ENCODE measurements at places on chromosomes 11 and 22.

DNA sequence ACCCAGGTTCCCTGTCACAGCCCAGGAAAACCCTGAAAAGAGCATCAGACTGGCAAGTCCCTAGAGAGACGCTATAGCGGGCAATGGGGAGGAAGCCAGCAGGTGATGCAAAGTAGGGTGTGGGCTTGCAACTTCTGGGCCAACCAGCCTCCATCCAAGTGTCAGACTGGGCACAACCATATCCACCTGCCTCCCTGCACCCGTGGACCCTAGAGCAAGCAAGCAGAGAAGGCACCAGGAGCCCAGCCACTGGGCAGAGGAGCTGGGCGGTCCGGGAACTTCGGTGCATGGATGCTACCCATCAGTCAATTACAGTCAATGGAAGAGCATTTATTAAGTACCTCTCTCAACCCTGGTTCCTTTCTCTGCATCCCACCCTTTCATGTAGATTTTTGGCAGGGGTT is 2.8 kb downstream of the NECTIN1 start:
- no peak for DNase-seq

DNA sequence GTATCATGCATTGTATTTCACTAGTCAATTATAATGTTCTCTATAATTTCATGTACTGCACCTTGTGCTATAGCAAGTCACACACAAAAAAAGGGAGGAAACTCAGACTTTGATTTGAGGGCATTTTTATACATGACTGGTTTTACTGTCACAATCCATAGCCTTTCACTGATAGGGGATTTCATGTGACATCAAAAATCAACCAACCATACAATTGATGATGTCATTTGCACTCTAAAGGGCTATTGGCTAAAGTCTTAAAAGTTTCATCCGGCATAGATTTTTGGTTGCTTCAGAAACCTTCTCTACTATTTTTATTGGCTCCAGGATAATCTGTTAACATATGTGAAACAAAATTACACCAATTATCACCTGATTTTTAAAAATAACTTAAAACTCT is 237.8 kb downstream of the DCDC1 start:
- DNase-seq = no peak

GRCh38 chr11:44188643-44189042 is 93.2 kb downstream of the EXT2 start:
- no peak for DNase-seq

DNA sequence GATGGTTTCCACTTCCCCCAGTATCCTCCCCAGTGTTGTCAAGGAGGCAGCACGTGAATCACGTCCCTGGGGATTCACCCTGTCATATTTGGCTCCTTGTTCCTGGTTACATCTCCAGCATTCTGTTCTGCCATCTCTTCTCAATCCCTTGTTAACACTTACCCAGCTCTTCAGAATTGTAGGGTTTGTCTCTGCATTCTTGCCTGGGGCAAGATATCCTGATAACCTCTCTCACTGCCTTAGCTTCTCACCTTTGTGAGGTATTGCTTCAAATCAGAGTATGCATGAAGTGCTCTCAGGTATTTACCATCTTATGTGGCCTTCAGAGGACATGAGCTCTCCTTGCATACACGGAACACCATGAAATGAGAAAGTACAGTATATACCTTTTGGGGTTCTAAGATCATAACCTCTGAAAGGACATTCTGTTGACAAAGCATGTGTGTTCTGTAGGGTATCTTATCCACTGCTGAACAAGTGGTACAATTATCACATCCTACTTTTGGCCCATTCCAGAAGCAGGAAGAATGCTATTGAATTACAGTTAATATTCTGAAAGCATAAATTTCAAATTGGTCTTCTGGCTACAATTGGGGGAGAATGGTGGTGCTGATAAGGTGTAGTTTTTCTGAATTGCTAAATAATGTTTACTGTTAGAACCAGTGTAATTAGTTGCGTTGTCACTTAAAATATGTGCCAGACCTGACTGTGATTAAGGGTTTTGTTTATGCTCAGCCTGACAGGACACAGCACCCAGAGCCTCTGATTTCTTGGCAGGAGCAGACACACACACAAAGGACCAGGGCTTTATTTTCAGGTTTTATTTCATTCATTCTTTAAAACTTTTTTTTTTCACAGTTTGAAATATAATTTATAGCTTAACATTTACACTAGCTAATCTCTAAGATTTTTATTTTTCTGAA is 32.7 kb downstream of the VSTM5 start:
- no peak for DNase-seq

DNA sequence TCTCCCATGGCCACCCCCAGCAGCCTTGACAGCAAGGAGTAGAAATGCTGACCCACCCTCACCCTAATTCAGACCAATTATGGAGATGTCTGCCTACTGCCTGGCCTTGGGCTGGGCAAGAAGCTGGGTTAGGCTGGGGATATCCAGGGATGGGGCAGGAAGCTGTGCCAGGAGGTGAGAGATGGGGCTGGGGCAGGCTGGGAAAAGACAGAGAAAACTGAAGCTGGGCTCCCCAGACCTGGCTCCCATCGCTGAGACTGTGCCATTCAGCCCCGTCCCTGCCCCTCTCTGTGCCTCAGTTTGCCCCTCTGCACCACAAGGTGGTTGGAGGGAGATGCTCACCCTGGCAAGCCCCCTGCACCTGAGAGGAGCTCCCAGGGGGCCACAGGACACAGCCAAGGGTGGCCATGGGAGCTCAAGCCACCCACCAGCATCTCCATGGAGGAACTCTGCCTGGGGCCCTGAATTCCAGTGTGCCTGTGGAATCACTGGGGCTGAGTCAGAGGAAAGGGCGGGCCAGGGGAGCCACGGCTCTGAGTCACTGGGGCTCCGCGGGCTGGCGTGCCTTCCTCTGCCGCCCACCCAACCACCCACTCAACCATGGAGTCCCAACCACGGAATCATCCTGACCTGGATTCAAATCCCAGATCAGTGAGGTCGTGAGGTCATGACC is 6.0 kb upstream of the CARD10 start:
- no peak for DNase-seq

GRCh38 chr11:14308114-14308896 is 50.7 kb downstream of the RRAS2 start:
- peak; percentile 53 for DNase-seq

GRCh38 chr11:22456993-22457762 is 119.0 kb downstream of the SLC17A6 start:
- DNase-seq = no peak

GRCh38 chr22:20559174-20559760 is 51.9 kb downstream of the MED15 start:
- DNase-seq = no peak

DNA sequence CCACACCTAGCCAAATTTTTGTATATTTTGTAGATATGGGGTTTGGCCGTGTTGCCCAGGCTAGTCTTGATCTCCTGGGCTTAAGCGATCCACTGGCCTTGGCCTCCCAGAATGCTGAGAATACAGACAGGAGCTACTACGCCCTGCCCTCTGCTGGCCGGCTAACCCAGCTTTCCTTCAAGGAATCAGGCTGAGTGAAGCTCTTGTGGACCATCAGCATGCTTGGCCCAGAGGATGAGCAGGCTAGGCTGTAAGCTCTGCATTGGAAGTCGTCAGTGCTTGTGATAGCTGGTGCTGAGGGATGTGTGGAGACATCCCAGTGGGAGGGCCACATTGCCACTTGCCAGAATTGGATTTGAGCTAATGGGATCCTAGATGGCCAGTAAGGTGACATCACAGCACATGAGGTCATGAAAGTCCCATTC is 60.6 kb downstream of the MED15 start:
- DNase-seq = no peak

- DNase-seq = no peak
Measured at GRCh38 chr11:66729447-66729846, 431 bp upstream of the SPTBN2 start.

- DNase-seq = no peak
Measured at GRCh38 chr11:77107950-77108349, 5.3 kb downstream of the OMP start.

All from CD4-positive, alpha-beta T cell treated with Interleukin-2 at 100 ng/mL for 4 hours (primary cell).